Tibial nerve (tissue), 4 donors: ENCODE measurements at places on chromosomes 1 and 21.

DNA sequence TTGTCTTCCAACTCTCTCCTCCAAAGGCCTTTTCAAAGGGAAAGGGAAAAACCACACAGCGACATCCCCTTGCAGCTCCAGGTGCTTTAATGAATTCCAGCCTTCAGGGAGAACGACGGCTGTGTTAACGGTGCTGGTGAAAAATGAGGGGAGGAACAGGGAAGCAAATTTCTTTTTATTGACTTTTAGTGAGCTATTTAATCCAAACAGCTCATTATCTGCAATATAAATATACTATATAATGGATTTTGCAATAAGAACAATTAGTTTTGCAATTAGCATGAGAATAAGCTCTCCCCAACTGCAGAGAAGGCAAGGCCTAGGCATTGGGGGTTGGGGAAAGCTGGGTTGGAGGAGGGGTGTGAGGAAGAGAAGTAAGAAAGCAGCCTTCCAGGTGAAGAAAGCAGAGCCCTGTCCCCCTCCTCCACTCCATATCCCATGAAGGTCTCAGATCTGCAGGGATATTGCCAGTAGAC, 159.0 kb upstream of the ZC3H12A start:
- peaks cover 52% of the 10 kb centered on the region for H3K27me3 ChIP-seq
- DNase-seq: no peak
- H3K4me3 ChIP-seq: no peak overlapping the region
- H3K27ac ChIP-seq: no peak overlapping the region
- no peaks in the 10 kb centered on the region for H3K36me3 ChIP-seq

DNA sequence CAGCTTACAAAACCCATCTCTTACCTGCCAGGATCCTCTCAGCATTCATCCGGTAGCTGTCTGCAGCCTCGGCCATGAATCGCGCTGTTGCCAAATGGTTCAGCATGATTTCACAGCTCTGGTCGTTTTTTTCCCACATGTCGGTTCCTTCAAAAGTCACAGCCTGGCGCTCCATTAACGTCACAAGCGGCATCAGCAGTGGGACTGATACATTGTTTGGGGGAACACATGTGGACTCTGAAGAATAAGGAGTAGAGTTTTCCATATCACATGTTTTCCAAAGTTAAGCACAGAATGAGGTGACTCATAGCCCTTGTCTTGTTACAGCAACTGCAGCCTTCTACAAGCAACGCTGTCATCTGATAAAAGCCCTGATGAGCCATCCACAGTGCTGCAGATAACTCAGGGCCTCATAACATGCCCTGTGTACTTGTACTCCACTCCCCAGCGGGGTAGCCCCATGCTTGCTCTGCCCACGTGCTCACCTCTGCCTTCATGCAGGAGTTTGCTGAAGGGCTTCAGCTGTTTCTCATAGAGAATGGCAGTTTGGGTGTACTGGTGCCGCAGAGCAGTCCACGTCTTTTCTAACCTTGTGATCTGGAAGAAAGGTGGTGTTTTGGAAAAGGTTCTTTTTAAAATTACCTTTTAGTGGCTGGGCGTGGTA, 114.2 kb downstream of the BCAR3 start:
- no peak overlapping the region for H3K27ac ChIP-seq
- H3K4me3 ChIP-seq: no peak overlapping the region
- no peaks in the 10 kb centered on the region for H3K4me1 ChIP-seq
- DNase-seq: no peak

- DNase-seq: no peak
- H3K27me3 ChIP-seq: no peaks in the 10 kb centered on the region
- no peak overlapping the region for H3K27ac ChIP-seq
- H3K36me3 ChIP-seq: no peaks in the 10 kb centered on the region
Measured at GRCh38 chr1:243745356-243745755, 104.7 kb downstream of the AKT3 start.

- H3K27me3 ChIP-seq: no peaks in the 10 kb centered on the region
- H3K36me3 ChIP-seq: no peaks in the 10 kb centered on the region
- H3K4me1 ChIP-seq: no peaks in the 10 kb centered on the region
Measured at GRCh38 chr21:42233067-42233961, 14.4 kb downstream of the ABCG1 start.

- no peak for DNase-seq
Measured at GRCh38 chr1:228842094-228842775, 107.0 kb downstream of the RHOU start.

GRCh38 chr1:165152727-165153126, 203.8 kb downstream of the LMX1A start:
- no peak for DNase-seq
- no peak overlapping the region for H3K4me3 ChIP-seq
- H3K27me3 ChIP-seq: no peaks in the 10 kb centered on the region
- no peaks in the 10 kb centered on the region for H3K4me1 ChIP-seq
- no peak overlapping the region for H3K27ac ChIP-seq
- no peaks in the 10 kb centered on the region for H3K36me3 ChIP-seq

GRCh38 chr21:44701541-44701940, 4.6 kb downstream of the KRTAP10-12 start:
- no peaks in the 10 kb centered on the region for H3K4me1 ChIP-seq
- no peak overlapping the region for H3K27ac ChIP-seq
- DNase-seq: no peak
- H3K36me3 ChIP-seq: no peaks in the 10 kb centered on the region
- H3K4me3 ChIP-seq: no peak overlapping the region

GRCh38 chr21:34905218-34905537, 143.9 kb downstream of the RUNX1 start:
- H3K27ac ChIP-seq: no peak overlapping the region
- no peaks in the 10 kb centered on the region for H3K36me3 ChIP-seq
- no peak for DNase-seq
- no peaks in the 10 kb centered on the region for H3K27me3 ChIP-seq
- no peak overlapping the region for H3K4me3 ChIP-seq
- H3K4me1 ChIP-seq: peaks cover 7% of the 10 kb centered on the region
